Smooth muscle cell of the umbilical artery (primary cell): ENCODE measurements at places on chromosomes 16 and 17. TPM values are rescaled to one million over a fixed set of nuclear protein-coding genes. Genes with fewer than 3 reads are reported as not detected.

Gene TBX6
- under 0.01 TPM in 1 of 2 replicates, not detected in the other for total RNA-seq

Gene PRR35
- total RNA-seq: not detected in 2 replicates

Gene UBTF
- total RNA-seq: 34.1 and 41.9 TPM in 2 replicates

Gene TRIM37
- 59.7 and 72.3 TPM in 2 replicates for total RNA-seq

Gene FOXJ1
- total RNA-seq: not detected in 2 replicates

Gene FAM222B
- total RNA-seq: 4.2 and 10.1 TPM in 2 replicates

Gene TMEM238L
- not detected in 2 replicates for total RNA-seq

Gene KRT28
- total RNA-seq: not detected in 2 replicates

Gene MT4
- not detected in 2 replicates for total RNA-seq

Gene GPRC5C
- 0.09 and 0.89 TPM in 2 replicates for total RNA-seq

Gene SHCBP1
- 1.8 and 19.7 TPM in 2 replicates for total RNA-seq

Gene RAPGEFL1
- 1.8 and 3.0 TPM in 2 replicates for total RNA-seq

Gene NUDT7
- total RNA-seq: 4.4 and 6.2 TPM in 2 replicates

Gene EXOC3L1
- total RNA-seq: not detected in 2 replicates

Gene MCRIP2
- total RNA-seq: 10.3 and 22.3 TPM in 2 replicates

Gene SDR42E2
- total RNA-seq: not detected in 2 replicates

Gene KRTAP4-5
- total RNA-seq: not detected in 2 replicates

Gene NLRC3
- under 0.01 TPM in 2 replicates for total RNA-seq

Gene TSNAXIP1
- total RNA-seq: 0.32 and 1.5 TPM in 2 replicates

Gene HOXB3
- total RNA-seq: 5.6 and 8.4 TPM in 2 replicates

Gene KRTAP1-5
- 0.23 and 0.30 TPM in 2 replicates for total RNA-seq

Gene NEK8
- total RNA-seq: 1.5 and 2.7 TPM in 2 replicates
